Large intestine (tissue), 12 donors: ENCODE measurements at places on chromosomes 16 and 17. TPM values are rescaled to one million over a fixed set of nuclear protein-coding genes. Genes with fewer than 3 reads are reported as not detected.

DNA sequence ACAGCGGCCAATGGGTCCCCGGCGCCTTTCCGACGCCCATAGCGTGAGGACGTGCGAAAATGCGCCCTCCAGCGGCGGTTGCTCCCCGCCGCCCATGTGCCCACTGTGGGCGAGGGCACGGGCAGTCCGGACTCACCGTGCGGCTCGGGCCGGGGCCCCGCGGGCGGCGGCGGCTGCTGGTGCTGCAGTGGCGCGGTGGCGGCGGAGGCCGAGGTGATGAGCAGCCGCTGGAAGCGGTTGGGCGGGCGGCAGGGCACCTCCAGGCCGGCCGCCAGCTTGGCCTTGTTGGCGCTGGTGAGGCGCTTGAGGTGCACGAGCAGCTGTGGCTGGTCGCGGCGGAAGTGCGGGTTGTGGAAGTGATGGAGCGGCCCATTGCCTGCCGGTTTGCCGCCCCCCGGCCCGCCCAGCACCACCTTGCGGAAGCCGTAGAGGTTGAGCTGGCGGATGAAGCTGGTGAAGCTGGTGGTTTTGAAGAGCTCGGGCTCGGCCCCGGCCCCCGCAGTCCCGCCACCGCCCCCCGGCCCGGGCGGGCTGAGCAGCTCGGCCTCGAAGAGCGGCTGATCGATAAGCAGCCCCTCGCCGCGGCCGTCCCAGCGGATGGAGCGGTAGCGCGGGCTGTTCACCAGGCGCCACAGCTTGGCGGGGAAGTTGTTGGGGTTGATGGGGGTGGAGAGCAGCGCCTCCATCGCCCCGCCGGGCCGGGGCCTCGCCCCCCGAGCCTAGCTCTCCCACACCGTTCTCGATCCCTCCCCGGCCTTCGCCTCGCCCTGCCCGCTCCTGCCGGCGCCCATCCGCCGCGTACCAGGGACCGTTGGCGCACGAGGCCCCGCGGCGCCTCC, at the start of gene HSF5:
HSF5 (minus strand) TSS at position 820 of the 839 bp plus-strand sequence; CDS start at position 686, 134 bp downstream.
- DNase-seq = no peak

GRCh38 chr17:44348234-44348987, 3.3 kb downstream of the GRN start:
- no peak for DNase-seq

- DNase-seq = peak; percentile 72
Observed at GRCh38 chr16:20897253-20897897, 2.8 kb downstream of the DCUN1D3 start.

- no peak for DNase-seq
Observed at GRCh38 chr16:79871906-79872305, 271.4 kb upstream of the MAF start.

- no peak for DNase-seq
Observed at GRCh38 chr16:10519929-10520868, 60.2 kb downstream of the EMP2 start.

GRCh38 chr16:86281421-86281820, 228.9 kb upstream of the FOXF1 start:
- no peak for DNase-seq

- no peak for DNase-seq
Observed at GRCh38 chr17:55706808-55707773, 15.6 kb downstream of the TMEM100 start.

- DNase-seq = no peak
Observed at GRCh38 chr17:77926981-77927380, 31.5 kb upstream of the TNRC6C start.

DNA sequence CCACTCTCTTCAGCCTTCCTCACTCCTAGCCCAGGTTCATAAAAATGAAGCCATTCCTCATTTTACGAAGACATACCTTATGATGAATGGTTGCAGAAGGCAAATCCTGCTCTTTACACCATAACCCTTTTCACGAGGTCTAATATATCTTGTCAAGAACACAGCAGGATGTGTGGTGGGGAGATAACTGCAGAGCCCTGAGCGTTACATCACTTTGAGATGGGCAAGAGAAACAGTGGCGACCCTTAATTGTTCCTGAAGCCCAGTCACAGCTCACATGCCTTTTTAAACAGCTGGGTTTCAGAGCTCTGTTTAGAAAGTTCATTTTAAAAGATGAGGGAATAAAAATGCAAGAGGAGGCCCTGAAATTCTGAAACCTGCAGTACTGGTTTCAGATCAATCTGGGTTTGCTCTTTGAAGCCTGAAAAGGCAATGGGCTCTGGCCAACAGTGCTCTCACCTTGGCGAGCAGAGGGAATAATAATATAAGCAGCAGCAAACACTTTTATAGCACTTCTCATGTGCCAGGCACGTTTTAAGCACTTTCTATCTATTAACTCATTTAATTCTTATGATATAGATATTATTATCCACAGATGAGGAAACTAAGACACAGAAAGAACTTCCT, 2.9 kb downstream of the FAM117A start:
- DNase-seq = no peak

DNA sequence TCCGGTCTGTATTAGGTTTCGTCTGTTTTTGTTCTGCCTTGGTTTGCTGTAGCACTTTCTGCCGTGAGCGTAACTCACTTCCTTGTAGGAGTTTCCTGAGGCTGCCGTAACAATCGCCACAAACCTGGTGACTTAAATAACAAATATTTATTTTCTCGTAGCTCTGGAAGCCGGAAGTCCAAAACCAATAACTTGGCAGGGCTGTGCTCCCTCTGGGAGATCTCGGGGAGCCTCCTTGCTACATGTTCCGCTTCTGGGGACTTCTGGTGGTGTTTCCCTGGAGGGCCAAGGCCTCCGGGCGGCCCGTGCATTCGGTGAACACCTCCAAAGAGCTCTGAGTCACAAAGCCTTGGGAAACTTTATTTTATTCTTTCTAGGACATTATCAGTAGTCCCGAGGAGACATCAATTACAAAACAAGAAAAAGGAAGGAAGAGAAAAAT, 6.8 kb upstream of the WDR45B start:
- peak; percentile 63 for DNase-seq

DNA sequence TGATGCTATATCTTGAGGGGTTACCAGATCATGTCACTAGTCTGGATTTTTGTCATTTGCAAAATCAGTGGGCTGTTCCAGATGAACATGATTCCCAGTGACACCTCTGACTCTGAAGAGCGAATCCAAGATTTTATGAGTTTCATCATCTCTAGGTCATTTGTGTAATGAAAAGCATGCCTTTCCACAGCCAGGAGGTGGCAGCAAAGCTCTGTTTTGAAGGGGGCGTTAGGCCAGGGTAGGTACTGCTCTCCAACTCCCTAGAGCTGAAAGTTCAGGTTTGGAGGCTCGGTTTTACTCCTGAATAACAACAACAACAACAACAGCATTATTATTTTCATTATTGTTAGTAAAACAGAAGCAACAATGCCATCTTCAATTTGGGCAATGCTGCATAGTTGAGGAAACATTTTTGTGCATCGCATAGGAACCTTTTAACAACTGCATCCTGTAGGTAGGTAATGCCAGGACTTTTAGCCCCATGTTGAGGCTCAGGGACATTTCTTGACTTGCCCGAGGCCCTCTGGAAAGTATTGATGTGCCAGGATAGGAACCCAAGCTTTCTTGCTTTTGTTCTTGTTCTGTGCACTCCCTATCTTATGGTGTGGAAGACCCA, 77.0 kb downstream of the MYH13 start:
- peak; percentile 48 for DNase-seq

GRCh38 chr17:16512011-16512410, 20.0 kb upstream of the LRRC75A start:
- DNase-seq = no peak

- DNase-seq = no peak
Observed at GRCh38 chr17:66807182-66807581, 27.7 kb upstream of the CACNG5 start.

DNA sequence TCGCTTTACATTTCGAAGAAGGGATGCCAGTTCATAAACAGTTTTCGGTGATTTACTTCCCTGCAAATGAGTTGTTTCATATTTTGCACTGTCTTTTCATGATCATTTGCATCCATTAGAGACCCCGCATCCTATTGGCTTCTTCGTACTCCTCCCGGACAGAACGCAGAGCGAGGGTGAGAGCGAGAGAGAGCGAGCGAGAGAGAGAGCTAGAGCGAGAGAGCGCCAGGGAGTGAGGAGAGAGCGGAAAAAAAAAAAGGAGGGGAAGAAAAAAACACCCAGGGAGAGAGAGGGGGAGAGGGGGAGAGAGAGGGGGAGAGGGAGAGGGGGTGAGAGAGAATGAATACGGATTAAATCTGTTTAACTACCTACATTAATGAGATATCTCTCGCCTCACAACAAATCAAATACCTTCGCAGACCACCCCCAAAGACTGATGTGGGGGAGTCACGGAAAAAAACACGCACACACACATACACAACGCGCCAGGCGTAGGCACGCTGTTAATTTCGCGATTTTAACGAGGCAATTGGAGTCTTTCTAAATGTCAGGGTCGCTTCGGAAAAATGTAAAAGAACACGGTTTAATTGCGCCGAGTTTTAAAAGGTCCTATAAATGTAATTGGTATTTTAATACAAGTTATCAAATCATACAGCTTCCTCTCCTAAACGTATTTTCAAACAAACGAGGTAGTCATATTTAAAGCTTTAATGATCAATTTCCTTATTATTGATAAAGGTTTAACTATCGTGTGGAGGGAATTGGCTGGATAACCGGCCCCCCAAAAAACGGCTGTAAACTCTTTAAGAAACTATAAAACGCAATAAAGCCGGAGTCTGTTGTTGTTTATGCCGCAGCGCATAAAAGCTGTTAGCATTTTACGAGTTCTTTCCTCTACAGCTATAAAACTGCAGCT, at the start of gene HOXB8:
HOXB8 (minus strand) TSS at position 246 of the 916 bp plus-strand sequence. CDS start 588 bp downstream, outside the sequence.
- DNase-seq = no peak

DNA sequence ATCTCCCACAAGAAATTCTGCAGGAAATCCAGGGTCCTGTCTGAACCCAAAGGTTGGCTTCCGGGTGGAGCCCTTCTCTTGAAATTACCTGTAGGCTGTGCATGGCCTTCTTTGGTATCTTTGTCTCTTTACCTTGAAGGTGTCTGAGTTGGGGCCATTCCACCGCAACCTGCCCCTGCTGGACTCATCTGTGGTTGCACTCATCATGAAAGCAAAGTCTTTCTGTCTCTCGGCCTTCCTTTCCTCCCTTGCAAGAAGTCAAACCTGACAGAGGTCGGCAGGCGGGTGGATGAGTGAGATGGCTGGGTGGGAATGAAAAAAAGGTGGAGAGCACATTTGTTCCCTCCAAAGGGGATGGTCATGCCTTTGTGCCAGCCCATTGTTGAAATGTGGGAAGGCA, 25.1 kb downstream of the SALL1 start:
- no peak for DNase-seq

- no peak for DNase-seq
Observed at GRCh38 chr16:6428861-6429260, 903.8 kb upstream of the RBFOX1 start.

GRCh38 chr17:4204190-4204589, 59.6 kb downstream of the ANKFY1 start:
- DNase-seq = no peak

DNA sequence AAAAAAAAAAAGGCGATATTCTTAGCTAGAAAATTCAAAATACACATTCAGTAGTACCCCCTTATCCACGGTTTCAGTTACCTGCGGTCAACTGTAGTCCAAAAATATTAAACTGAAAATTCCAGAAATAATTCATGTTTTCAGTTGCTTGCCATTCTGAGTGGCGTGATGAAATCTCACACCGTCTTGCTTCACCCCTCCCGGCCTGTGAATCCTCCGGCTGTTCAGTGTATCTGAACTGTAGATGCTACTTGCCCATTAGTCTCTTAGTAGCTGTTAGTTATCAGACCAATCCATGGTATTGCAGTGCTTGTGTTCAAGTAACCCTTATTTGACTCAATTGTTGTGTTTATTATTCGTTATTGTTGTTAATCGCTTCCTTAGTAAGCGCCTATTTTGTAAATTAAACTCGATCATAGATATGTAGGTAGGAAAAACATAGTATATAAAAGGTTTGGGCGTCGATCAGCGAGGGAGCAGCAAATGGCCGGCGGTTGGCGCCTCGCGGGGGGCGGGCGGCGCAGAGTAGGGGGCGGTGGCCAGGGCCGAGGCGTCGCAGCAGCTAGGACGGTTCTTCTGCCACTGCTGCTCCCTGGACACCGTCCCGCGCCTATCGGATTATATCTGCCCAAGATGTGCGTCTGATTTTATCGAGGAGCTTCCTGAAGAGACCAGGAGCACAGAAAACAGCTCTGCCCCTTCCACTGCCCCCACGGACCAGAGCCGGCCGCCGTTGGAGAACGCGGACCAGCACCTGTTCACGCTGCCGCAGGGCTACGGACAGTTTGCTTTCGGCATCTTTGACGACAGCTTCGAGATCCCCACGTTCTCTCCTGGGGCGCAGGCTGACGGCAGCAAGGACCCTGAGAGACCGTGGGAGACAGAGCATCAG, 39.8 kb upstream of the AKAP1 start:
- no peak for DNase-seq

- no peak for DNase-seq
Observed at GRCh38 chr16:55142405-55142804, 181.6 kb upstream of the IRX6 start.

DNA sequence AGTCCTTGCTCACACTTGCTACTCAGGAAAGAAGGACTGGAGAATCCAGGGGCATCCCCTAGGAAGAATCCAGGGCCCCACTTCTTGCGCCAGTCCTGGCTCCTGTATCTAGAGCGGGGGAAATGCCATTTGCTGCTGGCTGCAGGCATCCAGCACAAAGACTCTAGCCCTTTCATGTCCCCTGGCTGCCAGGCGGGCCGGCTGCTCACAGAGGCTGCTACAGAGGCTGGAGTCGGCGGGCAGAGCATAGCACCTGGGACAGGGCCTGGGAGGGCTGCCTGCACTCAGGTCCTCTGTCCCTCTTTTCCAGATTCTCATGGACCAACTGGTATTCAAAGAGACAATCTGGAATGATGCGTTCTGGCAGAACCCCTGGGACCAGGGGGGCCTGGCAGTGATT, 13.8 kb downstream of the SMIM5 start:
- DNase-seq = no peak

GRCh38 chr17:37494401-37494831, 4.7 kb downstream of the DUSP14 start:
- no peak for DNase-seq

- no peak for DNase-seq
Observed at GRCh38 chr17:68455901-68456338, 1.4 kb downstream of the WIPI1 start.

- DNase-seq = no peak
Observed at GRCh38 chr16:30820952-30821421, 34.0 kb upstream of the ZNF629 start.

DNA sequence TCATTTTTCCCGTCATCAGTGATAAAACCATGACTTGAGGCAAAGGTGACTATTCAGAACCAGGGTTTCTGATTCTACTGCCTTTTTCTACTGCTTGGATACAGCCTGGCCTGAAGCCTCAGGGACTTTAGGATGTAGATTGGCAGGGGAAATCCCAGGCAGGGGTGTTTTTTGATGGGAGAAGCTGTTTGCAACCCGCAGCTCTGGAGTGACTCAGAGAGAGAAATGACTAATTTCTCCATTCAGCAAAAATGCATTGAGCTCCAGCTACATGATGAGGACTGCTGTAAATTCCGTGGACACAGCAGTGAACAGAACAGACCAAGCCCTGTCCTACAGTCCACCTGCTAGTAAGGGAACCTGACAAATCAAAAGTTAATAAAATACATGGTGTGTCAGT, 560.6 kb downstream of the CDH13 start:
- no peak for DNase-seq

The CA10 gene
- polyA plus RNA-seq = 1.2 TPM

The ASGR1 gene
- 5.7 TPM for polyA plus RNA-seq

The PHKB gene
- 73.3 TPM for polyA plus RNA-seq

The TPSB2 gene
- 0.34 TPM for polyA plus RNA-seq

The CIBAR2 gene
- polyA plus RNA-seq = 0.30 TPM

The CACNG3 gene
- 0.01 TPM for polyA plus RNA-seq

The SCARF1 gene
- 6.5 TPM for polyA plus RNA-seq

The OSGIN1 gene
- polyA plus RNA-seq = 8.4 TPM

The CTF1 gene
- 4.0 TPM for polyA plus RNA-seq

The TERB1 gene
- polyA plus RNA-seq = 0.09 TPM

The TMEM238L gene
- polyA plus RNA-seq = 3.5 TPM

The MT1M gene
- polyA plus RNA-seq = 2.5 TPM

The AURKB gene
- 22.6 TPM for polyA plus RNA-seq

The OTOP2 gene
- 1.6 TPM for polyA plus RNA-seq
